ENCODE measurements at places on chromosomes 16 and 17.
A peak's percentile ranks its signal among the peaks of the same experiment; 100 is the strongest.

GRCh38 chr16:19406891-19407491 lies 10.7 kb upstream of the TMC5 start:
- DNase-seq, result no peak

GRCh38 chr17:72385475-72385874 lies 264.7 kb downstream of the SOX9 start:
- DNase-seq, result no peak

GRCh38 chr17:79747508-79748294 lies 17.0 kb downstream of the ENPP7 start:
- DNase-seq, result no peak

- no peak for DNase-seq
These were observed 23.5 kb downstream of the PLD6 start for GRCh38 chr17:17182598-17183136.

DNA sequence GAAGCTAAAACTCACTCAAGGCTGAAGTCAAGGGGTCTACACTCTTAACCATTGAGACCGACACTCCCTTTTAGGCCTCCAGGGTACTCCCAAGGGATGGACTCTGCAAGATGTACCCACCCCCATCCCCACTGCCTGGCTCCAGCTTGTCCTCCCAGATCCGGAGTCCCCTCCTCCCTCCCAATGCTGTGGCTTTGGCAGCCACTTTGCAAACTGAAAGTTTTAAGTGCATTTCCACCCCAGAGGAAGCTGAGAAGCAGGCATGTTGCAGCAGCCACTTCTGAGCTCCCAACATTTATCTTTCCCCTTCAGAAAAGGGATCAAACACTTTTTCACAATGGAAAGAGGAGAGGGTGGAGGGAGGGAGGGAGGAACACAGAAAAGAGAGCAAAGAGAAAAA lies 115.2 kb downstream of the COPRS start:
- DNase-seq, result no peak

GRCh38 chr17:42118545-42118944 lies 2.6 kb downstream of the KAT2A start:
- peak; percentile 60 for DNase-seq

DNA sequence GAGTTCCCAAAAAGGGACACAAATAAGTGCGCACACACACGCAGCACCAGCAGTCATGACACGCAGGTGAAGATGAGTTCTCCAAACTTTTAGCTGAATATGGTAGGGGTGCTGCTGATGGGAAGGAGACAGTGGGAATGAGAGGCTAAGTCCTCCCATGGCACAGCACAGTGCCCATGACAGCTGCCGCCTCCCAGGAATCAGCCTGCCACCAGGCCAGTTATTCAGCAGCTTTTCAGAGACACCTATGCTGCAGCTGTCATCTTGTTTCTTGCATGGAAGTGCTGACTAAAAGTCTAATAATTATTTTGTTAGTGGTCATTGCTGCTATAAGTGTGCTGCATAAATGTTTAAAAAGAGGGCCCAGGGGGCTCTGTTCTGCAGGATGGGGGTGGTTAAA lies 12.2 kb downstream of the WFIKKN2 start:
- no peak for DNase-seq

GRCh38 chr16:67200491-67200890 lies 1.6 kb downstream of the ELMO3 start:
- no peak for DNase-seq

GRCh38 chr16:51624080-51624775 lies 473.2 kb upstream of the SALL1 start:
- no peak for DNase-seq

GRCh38 chr16:9128346-9129342 lies 37.2 kb downstream of the HAPSTR1 start:
- no peak for DNase-seq

All from stimulated activated naive CD8-positive, alpha-beta T cell treated with anti-CD3 and anti-CD28 coated beads, Interleukin-15, amount 100 ng/mL, for 72 hours (primary cell).